ENCODE measurements at places on chromosomes 11 and 22.

DNA sequence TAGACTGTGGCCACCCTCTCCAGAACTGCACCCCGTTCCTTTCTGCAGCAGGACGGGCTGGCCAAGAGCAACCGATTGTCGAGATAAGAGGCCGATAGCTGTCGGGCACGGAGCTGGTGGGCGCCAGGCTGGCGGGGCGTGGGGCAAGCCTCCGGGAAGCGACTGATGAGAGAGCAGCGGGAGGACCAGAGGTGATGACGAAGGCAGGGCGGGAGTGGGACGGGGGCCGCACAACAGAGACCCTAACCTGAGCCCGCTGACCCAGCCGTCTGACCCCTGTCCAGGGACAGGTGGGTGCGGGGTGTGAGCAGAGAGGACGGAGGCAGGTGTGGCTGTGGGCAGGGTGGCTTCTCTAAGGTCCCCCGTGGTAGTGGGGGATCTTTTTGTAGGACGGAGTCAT, 7.3 kb upstream of the BRSK2 start:
- no peak for DNase-seq

- DNase-seq, result no peak
Measured at GRCh38 chr11:696955-697491, 1.4 kb downstream of the TMEM80 start.

DNA sequence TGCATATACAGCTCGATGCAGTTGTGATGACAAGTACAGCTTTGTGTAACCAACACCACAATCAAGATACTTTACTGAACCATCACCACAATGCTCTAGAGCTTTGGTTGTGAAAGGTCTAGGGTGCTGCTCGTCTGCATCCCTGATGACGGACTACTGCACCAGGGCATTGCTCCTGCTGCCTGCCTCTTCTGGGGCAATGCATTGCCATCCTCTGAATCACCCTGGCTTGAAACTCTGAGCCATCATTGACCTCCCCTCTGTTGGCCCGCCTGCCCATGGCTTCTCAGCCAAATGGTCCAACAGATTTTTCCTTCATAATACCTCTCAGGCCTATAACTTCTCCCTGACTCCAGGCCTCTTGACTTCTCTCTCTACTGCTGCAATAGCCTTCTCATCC, 77.4 kb upstream of the CSNK2A3 start:
- DNase-seq, result no peak

DNA sequence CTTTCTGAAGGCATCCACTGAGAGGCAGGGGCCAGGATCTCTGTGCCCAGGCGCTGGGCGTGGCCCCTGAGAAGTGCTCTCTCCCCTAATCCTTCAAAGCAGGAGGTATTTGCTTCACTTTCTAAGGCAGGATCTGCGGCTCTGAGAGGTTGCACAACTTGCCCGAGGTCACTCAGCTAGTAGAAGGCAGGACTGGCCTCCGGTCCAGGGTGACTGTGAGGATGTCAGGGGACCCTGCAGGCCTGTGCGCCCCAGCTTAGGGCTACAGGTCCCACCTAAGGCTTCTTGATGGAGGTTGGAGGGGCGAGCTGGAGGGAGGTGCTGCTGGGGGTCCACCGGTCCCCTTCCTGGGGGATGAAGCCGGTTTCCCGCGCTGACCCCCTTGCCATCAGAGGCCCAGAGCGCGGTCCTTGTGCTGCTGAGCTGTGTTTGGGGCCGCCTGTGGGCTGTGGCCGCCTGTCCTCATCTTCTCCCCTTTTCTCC, 979 bp downstream of the SMIM38 start:
- DNase-seq, result peak; percentile 48

- DNase-seq, result no peak
Measured at GRCh38 chr11:66322732-66323427, 6.0 kb upstream of the CD248 start.
